ENCODE measurements at places on chromosomes 11 and 22.
A peak's percentile ranks its signal among the peaks of the same experiment; 100 is the strongest.

DNA sequence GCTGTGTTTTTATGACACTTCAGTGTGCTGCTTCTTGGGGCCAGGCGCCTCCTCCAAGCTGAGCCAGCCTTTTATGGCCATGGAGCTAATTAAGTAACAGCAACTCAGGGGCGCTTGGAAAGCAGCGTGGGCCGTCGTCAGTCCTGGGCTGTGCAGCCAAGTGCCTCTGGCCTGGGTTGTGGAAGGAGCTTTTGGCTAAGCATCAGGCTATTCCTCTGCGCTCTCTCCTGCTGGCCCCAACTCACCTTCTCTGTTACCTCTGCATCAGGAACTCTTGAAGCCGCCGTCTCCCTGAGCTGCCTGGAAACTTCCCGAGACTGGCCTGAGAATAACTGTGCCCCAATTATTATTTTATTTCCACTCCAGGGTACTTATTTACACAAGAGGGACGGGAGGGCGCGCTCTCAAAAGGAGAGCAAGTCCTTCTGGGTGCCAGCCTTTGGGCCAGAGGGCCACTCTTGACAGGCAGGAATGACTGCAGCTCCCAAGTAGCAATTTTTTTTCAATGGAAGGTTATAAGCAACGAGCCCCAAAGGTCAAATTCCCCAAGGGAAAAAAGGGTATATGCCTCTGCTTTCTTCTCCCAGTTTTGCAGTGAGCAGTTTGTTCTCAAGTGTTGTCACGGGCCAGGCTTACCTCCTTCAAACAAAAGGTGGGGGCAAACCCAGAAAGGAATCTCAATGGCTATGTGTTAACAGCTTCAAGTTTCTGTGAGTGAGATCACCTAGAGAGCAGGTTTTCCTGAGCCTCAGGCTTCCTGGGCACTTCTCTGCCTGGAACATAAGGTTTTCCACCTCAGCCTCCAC lies 38.5 kb upstream of the NAV2 start:
- no peak for DNase-seq

DNA sequence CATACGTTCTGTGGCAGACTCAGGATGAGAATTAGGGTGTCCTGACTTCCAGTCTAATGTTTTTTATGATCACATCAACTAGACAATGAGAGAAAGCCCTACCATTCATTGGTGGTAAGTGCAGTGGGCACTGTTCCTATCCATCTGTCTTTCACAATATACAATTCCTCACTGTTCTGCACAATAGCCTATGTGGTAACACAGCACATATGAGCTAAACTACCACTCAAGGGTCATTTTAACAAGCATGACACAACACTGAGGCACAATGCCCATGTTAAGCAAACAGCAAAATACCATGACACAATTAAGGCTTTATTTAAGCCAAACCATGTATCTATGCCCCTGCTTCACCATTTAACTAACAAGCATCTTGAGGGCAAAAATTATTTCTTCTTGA lies 52.3 kb downstream of the SIK3 start:
- DNase-seq: no peak

DNA sequence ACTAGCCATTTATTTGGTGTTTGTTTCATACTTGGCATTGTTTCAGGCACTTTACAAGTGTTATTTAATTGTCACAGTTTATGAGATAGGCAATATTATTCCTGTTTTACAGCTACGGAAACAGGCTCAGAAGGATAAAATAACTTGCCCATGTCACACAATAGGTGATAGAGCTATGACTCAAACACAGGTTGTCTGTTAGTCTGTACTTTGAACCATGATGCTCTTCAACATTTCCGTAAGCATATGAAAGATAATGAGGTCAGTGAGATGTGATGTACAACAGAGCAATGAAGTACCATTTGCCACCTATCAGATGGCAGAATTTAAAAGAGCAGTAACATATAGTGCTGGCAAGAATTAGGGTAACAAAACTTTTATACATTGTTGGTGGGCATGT lies 15.3 kb downstream of the TUG1 start:
- DNase-seq: no peak

DNA sequence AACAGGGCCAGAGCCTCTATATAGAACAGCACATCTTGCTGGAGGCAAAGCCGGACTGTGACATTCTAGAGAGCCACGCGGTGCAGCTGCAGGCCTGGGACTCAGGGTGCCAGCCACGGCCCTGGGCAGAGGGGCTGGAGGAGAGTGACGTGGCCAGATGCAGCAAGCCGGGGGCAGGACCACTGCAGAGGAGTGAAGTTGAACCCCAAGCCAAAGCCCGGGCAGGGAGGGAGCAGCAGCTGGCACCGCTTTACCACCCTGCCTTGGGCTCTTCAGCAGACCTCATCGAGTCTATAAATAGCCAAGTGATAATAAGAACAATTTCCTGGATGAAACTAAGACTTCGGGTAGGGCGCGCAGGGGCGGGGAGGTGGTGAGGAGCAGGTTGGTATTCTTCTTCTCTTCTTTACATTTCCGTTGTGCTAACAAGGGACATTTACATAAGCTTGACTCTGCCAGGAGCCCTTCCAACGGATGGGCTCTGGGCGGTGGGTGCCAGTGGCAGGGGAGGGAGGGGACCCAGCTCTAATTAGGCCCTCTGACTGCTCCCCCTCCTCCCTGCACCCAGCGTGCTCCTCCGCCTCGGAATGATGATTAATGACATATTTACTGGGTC lies 110.2 kb downstream of the ST3GAL4 start:
- no peak for DNase-seq

DNA sequence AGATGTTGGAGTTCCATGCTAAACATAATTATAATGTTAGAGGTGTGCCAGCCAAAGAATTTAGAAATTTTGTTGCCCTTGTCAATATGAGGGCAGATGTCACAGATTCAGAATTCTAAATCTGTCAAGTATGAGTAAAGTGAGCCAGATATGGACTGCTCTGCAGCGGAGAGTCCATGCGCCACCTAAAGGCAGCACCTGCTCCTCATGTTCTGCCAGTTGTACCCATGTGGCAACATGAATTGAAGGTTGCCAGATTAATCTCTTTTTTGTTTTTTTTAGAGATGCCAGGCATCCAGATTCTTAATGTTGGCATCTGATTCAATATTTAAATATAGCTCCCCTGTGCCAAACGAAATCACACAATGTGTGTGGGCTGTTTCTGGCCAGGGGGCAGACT lies 678.6 kb upstream of the ANO5 start:
- no peak for DNase-seq

DNA sequence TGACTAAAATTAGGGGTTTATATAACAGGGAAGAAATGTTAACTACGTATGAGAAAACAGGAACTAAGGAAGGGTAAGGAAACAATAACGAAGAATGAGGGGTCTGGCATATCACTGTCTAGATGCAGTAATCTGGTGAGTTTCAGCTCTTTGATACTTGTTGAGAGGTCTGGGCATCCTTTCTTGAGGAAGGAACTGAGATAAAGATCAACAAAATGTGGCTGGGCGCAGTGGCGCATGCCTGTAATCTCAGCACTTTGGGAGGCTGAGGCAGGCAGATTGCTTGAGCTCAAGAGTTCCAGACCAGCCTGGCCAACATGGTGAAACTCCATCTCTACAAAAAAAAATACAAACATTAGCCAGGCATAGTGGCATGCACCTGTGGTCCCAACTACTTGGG lies 2.7 kb downstream of the DCDC1 start:
- no peak for DNase-seq

GRCh38 chr11:116332391-116332790 lies 440.4 kb downstream of the BUD13 start:
- DNase-seq: no peak

DNA sequence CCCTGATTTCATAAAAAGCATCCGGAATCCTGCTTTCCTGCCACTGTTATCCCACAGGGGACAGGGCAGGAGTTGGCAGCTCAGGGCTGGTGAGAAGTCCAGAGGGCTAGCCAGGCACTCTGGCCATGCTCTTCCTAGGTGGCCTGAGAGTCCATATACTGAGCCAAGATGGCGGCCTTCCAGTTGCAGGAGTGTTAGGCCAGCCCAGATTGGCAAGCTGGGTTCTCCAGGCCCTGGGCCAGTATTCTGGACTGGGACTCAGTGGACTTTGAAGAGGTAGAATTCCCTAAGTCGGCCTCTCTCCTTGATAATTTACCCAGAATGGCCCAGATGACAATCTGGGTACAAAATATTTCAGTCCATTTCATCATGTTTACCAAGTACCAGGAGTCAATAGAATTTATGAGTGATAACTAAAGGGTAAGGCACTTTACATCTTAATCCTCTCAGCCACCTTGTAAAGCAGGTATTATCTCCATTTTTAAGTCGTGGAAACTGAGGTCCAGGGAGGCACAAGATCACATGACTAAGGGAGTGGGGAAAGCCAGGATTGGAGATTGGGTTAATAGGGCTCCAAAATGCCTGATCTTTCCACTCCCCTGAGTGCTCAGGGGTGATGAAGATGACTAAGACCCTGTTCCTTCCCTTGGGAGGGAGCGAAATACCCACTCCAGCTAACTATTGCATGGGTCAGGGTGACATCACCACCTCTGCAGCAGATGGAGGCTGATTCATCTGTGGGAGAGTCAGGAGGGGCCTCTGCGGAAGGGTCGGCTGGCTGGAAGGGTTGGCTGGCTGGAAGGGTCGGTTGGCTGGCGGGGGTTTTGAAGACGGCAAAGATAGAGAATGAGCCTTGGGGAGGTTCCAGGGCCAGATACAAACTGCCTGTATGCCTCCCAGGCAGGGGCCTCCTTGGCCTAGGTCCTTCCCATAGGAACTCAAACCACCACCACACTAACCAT lies 1.2 kb upstream of the MICALL1 start:
- DNase-seq: peak; percentile 98

GRCh38 chr11:119788911-119789560 lies 60.0 kb upstream of the NECTIN1 start:
- DNase-seq: no peak

- no peak for DNase-seq
Measured at GRCh38 chr11:64877390-64878222, 815 bp downstream of the EHD1 start.

- peak; percentile 63 for DNase-seq
Measured at GRCh38 chr11:61334434-61335354, 1.7 kb downstream of the TKFC start.

- DNase-seq: no peak
Measured at GRCh38 chr11:112786886-112787530, 174.2 kb upstream of the NCAM1 start.

DNA sequence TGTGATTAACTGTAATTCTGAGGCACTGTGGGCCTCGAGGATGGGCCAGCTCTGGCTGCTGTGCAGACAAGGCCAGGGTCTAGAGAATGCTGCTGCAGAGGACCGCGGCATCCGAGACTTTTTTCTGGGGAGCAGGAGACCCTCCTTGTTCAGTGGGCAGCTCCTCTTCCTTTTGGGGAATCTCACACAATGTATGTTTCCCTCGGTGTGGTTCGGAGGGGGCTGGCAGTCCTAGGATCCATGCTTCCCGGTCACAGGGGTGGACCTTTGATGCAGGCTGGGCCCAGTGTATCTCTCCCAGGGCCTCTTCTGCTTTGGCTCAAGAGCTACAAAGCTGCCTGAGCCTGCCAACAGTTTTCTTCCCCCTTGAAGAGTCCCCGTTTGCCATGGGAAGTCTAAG lies 31.5 kb downstream of the MYEOV start:
- DNase-seq: no peak

DNA sequence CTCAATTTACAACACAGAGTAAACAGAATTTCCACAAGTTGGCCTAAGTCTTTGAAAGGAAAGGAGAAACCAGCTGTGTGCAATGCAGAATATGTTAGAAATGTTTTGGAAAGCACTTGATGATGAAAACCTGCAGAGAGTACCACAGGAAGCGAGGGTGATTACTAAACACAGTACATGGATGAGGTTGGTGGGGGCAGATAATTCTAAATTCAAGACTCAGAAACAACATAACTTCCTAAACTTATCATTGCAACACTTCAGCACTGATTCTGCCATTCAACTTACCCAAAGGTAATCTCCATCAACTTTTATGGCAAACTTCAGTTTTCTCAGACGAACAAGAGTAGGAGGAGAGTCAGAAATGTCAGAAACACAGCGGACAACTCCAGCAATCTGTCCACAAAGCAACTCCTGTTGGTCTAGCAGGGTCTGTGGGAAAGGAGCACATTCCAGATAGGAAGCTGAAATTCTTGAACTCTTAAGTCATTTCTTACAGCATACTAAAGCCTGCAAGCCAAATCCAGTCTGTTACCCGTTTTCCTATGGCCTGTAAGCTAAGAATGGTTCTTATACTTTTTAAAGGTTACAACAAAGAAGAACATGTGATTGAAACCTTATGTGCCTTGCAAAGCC lies 6.8 kb downstream of the HPS4 start:
- peak; percentile 77 for DNase-seq

GRCh38 chr11:129530154-129530895 lies 154.7 kb downstream of the BARX2 start:
- DNase-seq: no peak

- no peak for DNase-seq
Measured at GRCh38 chr11:87304412-87304811, 266.7 kb downstream of the TMEM135 start.

DNA sequence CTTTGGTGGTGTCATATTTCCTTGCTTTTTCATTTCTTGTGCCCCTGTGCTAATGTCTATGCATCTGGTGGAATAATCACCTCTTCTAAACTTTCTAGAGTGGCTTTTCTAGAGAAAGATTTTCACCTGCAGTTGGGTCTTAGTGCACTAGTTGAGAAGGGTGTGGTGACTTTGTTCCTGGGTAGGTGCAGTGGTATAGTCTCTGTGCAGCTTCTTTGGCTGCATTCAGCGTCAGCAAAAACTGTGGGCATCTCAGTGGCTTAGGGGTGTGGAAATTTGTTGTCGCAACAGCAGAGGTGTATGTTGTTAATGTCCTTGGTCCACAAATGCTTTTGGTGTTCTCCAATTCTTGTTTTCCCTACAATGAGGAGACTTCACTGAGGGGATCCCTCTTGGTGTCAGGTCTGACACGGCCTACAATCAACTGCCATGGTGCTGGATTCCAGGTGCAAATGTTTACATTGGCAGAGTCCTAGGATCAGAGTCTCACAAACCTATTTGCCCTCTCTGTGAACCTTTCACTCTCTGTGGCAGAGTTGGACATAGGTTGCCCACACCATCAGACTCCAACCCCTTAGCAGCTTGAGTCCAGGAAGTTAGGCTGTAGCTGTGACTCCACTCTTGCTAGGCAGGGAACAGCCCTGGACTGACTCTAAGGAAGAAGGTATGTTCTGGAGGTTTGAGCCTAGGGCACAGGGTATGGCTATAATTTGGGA lies 48.8 kb downstream of the GDPD4 start:
- no peak for DNase-seq

- peak; percentile 93 for DNase-seq
Measured at GRCh38 chr11:24312464-24313238, 184.2 kb upstream of the LUZP2 start.

DNA sequence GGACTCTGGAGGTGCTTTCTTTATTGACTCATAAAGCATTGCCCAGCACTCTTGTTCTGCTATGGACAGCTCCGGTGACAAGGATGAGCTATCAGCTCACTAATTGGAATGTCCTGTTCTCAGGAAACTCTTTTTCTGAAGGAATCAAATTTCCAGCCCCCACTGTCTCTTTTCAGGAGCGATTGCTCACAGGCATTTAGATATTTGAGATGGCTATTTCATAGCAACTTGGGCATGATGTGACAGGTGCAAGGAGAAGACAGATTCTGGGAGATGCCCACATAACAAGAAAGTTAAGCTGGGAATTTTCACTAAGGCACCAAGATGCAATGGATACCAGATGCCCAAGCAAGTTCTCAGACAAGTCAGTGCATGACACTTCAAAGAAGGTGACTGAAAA lies 123.4 kb upstream of the CSNK2A3 start:
- DNase-seq: no peak

All from choroid plexus epithelial cell (primary cell).